Keratinocyte (primary cell): ENCODE measurements at places on chromosomes 6 and 20. TPM values are rescaled to one million over a fixed set of nuclear protein-coding genes. Genes with fewer than 3 reads are reported as not detected.

- no peak for DNase-seq
Measured at GRCh38 chr6:157921685-157922367, 59.8 kb upstream of the SYNJ2 start.

The MYCT1 gene
- 0.05 to 0.06 TPM (median 0.05 TPM) in 3 replicates for polyA plus RNA-seq

The RAB44 gene
- polyA plus RNA-seq = 0.03 TPM in 2 of 3 replicates, not detected in the other

The STMND1 gene
- polyA plus RNA-seq = not detected in 3 replicates

- DNase-seq = no peak
Measured at GRCh38 chr6:33621711-33622388, 728 bp downstream of the ITPR3 start.

GRCh38 chr6:16334671-16335070, 96.3 kb downstream of the GMPR start:
- DNase-seq = peak; percentile 73

The KCNK5 gene
- 0.02 to 0.03 TPM in 2 of 3 replicates, not detected in the other for polyA plus RNA-seq

DNA sequence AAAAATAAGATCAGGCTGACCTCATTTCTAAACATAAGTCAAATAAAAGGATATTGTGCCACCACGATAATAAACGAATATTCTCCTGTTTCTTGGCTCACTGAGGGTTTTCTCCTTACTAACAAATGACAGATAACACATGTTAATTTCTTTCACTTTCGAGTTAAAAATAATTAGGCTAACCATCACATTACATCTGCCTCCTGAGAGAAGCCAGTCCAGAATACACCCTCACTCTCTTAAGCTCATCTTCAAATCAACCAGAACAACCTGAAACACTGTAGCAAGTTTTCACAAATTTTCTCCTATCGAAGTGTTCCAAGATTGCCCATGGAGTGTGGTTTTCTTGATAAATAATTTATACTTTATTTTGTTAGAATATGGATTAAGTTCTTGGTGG, 1285.6 kb upstream of the EYS start:
- no peak for DNase-seq

The RNF8 gene
- polyA plus RNA-seq = 25.3 to 34.5 TPM (median 25.7 TPM) in 3 replicates

DNA sequence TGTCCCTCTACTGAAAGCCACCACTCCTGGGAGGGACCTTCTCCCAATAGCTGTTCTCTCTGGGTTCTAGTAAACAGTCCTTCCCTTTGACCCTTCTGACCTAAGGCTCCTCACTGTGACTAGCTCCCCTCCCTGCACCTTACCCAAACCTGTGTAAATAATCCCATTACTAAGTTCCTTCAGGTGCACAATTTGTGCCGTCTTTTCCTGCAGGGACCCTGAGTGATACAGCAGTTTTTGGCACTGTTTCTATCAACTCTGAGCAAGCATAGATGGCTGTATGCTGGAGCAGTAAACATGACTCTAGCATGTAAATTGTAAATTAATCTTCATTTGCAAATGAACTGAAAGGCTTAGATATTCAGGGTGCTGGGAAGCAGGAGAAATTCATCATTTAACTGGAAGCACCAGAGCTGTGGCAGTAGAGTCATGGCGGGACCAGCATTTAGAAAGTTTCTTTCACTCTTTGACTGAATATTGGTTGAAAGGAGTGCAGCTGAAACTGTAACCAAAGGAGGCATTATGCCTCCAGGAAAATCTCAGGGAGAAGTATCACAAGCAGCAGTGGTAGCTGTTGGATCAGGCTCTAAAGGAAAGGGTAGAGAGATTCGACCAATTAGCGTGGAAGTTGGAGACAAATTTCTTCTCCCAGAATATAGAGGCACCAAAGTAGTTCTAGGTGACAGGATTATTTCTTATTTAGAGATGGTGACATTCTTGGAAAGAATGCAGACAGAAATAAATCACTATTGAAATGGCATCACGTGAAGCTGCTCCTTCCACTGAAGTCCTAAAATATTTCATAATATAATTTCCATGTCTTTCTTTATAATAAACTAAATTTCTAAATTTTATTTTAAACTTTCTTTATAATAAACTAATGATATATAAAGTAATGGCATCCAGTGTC, 117.8 kb downstream of the TCP11 start:
- DNase-seq = no peak

The BPIFB2 gene
- not detected in 3 replicates for polyA plus RNA-seq

- no peak for DNase-seq
Measured at GRCh38 chr6:112539355-112539754, 192.2 kb downstream of the RFPL4B start.

GRCh38 chr20:19566226-19566945, 191.7 kb upstream of the RIN2 start:
- DNase-seq = no peak

The NDRG3 gene
- 36.2 to 52.3 TPM (median 44.1 TPM) in 3 replicates for polyA plus RNA-seq

GRCh38 chr6:79158856-79159516, 75.5 kb downstream of the HMGN3 start:
- no peak for DNase-seq

The FARS2 gene
- polyA plus RNA-seq = 19.0 to 26.7 TPM (median 21.3 TPM) in 3 replicates

DNA sequence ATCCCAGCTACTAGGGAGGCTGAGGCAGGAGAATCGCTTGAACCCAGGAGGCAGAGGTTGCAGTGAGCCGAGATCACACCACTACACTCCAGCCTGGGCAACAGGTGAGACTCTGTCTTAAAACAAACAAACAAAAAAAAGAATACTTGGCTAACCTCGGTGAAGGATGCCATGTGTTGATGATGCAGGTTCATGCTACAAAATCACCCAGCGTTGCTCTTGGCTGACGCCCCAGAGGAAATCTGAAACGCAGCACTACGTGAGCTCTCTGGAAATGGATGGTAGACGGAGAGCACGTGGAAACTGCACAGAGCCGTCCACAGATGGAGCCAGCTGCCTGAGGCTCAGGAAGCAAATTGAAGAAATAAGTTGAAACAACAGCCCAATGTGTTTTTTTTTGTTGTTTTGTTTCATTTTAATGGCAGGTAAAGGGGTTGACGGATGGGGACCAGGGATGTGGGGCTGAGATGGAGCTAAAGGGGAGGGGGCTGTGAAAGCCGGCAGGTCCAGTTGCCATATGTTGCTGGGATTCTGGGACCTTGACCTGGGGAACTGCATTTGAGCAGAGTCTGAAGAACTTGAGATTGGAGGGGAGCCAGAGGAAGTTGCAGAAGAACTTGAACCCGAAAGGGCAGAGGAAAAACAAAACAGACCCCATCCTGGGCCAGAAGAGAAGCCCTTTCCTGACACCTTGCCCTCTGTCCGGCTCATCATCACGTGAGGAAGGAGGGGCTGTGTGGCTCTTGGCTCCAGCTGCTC, 12.8 kb upstream of the MANBAL start:
- DNase-seq = no peak

DNA sequence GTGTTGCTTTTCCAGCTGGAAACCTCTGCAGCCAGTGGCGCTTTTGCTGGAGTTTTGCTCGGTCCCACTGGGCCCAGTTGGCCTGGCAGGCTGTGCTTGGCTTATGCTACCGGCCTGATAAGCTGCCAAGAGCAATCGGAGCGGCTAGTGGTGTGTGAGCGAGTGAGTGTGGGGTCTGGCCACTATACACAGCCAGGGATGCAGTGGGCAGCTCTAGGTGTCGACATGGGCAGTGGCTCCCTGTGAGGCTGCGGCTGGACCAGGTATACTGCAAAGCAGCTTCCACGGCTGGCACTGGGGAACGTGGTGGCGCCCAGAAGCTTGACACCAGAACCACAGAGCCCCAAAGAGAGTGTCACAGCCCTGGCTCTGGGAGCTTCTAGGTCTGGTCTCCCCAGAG, 996.5 kb downstream of the GRIK2 start:
- DNase-seq = no peak

The C6orf58 gene
- polyA plus RNA-seq = 0.06 to 0.10 TPM in 2 of 3 replicates, not detected in the other

DNA sequence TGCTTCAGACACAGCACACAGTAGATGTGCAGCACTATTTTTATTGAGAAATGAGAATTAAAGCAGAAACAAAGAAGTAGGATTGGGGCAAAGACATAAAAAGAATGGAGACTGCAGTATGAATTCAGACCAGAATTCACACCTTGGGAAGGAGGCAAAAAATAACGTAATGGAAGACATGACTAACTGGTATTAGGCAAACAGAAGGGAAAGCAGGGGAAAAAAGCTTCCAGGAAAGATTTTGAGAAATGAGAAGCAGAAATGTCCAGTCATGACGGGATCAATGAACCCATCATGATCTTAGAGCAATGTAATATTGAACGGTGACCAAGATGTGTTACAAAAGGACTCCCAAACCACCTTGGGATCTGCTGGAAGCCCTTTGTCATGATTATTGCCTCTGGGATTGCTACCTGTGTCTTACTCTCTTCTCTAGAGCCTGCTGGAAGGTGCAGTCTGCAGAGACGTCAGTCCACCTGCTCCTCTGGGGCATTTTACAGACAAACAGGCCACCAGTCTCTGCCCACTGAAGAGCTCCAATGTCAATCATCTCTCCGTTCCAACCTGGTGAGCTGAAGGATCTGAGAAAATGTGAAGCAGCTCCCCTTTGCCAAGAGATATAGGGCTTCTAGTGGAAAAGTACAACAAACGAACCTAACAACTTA, 8.7 kb downstream of the NUDT3 start:
- no peak for DNase-seq

The BMP7 gene
- 0.29 to 1.1 TPM in 2 of 3 replicates, not detected in the other for polyA plus RNA-seq

- no peak for DNase-seq
Measured at GRCh38 chr6:18511211-18511610, 124.1 kb downstream of the RNF144B start.

DNA sequence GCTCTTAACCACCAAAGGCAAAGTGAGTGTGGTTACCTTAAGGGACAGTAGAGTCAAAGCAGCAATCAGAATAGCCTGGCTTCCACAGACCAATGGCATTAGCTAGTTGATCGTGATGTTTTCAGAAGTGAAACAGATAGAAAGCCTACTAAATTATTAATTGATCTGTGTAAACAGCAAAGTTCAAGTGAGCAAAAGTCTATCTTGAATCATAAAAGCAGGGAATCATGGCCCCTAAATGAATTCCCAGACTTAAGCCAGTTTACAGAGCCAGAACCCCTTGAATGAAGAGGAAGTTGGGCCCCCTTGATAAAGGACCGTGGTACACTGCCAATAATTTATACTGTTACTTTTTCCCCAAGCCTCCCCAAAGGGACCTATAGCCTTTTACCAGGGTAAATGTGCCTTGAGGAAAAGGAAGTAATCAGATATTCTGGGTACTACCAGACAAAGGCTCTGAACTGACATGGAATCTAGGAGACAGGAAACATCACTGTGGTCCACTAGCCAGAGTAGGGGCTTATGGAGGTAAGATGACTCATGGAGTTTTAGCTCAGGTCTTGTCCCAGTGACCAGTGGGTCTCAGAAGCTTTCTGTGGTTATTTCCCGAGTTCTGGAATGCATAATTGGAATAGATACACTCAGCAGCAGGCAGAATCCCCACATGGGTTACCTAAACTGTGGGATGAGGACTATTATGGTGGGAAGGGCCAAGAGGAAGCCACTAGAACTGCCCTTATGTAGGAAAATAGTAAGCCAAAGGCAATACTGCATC, 317.5 kb downstream of the CD83 start:
- DNase-seq = no peak

The DDAH2 gene
- polyA plus RNA-seq = 3.0 to 6.7 TPM (median 3.1 TPM) in 3 replicates

GRCh38 chr20:36644706-36645095, 1.3 kb downstream of the SLA2 start:
- DNase-seq = no peak

- no peak for DNase-seq
Measured at GRCh38 chr20:11671015-11671511, 246.6 kb upstream of the BTBD3 start.

DNA sequence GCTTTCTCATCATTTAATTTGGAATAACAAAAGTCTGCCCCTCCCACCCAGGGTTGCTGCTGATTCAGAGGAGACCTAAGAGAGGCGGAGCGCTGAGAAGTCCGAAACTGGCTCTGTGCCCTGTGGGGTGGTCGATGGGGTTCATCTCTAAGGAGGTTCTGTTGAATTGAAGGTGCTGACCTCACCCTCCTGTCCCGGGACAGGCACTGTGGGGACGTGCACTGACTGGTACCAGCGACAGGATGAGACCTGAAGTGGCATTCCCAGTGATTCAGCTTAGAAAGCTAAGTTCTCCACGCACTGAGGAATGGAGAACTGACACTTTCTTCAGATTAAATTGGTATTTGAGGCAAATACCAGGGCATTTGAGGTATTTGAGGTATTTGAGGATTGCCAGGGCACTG, 1.3 kb downstream of the GUCA1B start:
- peak; percentile 71 for DNase-seq

- peak; percentile 95 for DNase-seq
Measured at GRCh38 chr20:3811467-3812258, 8.7 kb upstream of the AP5S1 start.

The PGC gene
- not detected in 3 replicates for polyA plus RNA-seq

DNA sequence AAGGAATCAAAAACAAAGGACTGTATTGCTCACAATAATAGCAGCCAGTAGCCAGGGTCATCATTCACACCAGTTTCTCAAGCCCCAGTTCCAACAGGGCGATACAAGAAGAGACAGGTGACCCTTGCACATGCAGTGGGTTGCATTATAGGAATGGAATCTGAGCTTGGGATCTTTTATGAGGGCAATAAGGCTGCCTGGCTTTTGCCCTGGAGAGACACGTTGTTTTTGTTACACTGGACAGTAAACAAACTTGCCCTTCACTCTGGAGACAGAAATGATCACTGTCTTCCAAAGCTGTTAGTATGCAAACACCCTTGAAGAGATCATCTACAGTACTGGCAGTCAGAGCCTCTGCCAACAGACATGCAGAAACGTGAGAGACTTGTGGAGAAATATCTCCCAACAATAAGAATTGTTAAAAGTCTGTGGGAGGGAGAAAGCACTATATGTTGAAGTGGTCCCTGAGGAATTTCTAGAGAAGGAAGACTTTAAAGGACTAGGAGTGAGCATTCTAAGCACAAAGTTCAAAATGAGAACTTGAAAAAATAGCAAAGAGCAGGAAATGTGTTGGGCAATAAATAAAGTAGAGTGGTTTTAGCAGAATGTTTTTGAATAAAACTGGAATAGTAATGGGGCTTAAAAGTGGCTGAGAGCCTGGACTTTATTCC, 6.2 kb upstream of the COL12A1 start:
- no peak for DNase-seq

DNA sequence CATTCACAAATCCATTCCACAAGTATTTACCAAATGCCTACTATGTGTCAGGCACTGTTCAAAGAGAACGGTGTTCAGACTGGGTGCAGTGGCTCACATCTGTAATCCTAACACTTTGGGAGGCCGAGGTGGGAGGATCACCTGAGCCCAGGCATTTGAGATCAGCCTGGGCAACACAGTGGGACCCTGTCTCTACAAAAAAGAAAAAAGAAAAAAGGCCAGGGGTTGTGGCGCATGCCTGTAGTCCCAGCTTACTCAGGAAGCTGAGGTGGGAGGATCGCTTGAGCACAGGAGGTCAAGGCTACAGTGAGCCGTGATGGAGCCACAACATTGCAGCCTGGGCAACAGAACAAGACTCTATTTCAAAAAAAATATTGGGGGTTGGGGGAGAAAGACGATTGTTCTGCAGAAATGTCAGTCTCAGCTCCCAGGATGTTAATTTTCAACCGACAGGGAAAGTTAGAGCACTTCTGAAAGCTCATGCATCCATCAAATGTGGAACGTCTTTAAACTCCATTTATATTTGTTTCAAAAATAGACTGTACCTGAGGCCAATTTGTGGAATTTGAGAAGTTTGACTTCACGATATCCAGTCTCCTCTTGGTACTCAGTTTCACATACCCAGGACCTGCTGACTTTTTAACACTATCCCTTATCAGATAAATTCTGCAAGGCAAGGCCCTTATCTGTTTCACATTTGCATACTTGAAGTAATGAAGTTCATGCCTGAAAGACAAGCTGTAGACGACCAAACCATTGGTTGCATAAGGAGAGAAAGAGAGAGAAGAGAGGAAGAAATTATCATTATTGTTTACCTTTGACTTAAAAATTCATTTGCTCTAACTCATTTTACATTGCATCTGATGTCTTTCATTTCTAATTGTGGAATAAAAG, 14.8 kb upstream of the BTN3A2 start:
- DNase-seq = no peak

The HRH3 gene
- not detected in 3 replicates for polyA plus RNA-seq

- DNase-seq = no peak
Measured at GRCh38 chr6:163759542-163759941, 345.0 kb downstream of the QKI start.
